ENCODE measurements at places on chromosomes 5 and 9.

- no peak overlapping the region for H3K4me3 ChIP-seq
- no peaks in the 10 kb centered on the region for H3K27me3 ChIP-seq
- DNase-seq: no peak
- no peaks in the 10 kb centered on the region for H3K36me3 ChIP-seq
Observed at GRCh38 chr5:117188211-117188610, 613.6 kb upstream of the SEMA6A start.

DNA sequence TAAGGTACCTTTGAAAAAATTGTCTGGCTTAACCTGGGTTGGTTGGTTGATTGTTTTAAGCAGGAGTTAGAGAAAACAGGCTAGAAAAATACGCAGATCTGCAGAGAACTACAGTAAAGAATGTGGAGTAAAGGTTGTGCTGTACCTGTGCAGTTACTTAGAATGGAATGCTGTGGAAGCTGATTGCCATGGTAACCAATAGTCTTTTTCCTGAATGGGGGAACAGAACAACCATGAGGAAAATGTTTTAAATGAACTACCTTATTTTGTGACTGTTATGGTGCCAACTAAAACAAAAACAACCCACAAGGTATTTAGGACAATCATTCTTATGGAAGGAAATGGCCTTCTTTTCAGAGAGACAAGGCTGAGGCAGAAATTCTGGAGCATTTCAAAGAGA lies 4.8 kb upstream of the HOMER1 start:
- H3K36me3 ChIP-seq: no peaks in the 10 kb centered on the region
- no peaks in the 10 kb centered on the region for H3K27me3 ChIP-seq
- no peak for DNase-seq
- H3K4me1 ChIP-seq: no peaks in the 10 kb centered on the region
- no peak overlapping the region for H3K4me3 ChIP-seq

GRCh38 chr5:10704949-10705621 lies 55.9 kb downstream of the DAP start:
- no peaks in the 10 kb centered on the region for H3K27me3 ChIP-seq
- no peak overlapping the region for H3K4me3 ChIP-seq
- no peak overlapping the region for H3K27ac ChIP-seq
- no peak for DNase-seq

- H3K4me3 ChIP-seq: no peak overlapping the region
- no peak for DNase-seq
- no peaks in the 10 kb centered on the region for H3K36me3 ChIP-seq
Observed at GRCh38 chr5:172669386-172670004, 28.4 kb downstream of the NEURL1B start.

- no peaks in the 10 kb centered on the region for H3K36me3 ChIP-seq
- H3K4me3 ChIP-seq: no peak overlapping the region
- H3K27me3 ChIP-seq: no peaks in the 10 kb centered on the region
- no peaks in the 10 kb centered on the region for H3K4me1 ChIP-seq
Observed at GRCh38 chr9:73270967-73271721, 119.5 kb downstream of the ANXA1 start.

GRCh38 chr5:7770436-7770835 lies 80.5 kb downstream of the CFAP90 start:
- H3K4me1 ChIP-seq: peaks cover 14% of the 10 kb centered on the region
- no peak overlapping the region for H3K4me3 ChIP-seq
- H3K36me3 ChIP-seq: peaks cover 7% of the 10 kb centered on the region
- H3K27ac ChIP-seq: peak overlapping the region; percentile 4
- no peaks in the 10 kb centered on the region for H3K27me3 ChIP-seq
- DNase-seq: no peak

- DNase-seq: no peak
- H3K4me1 ChIP-seq: peaks cover 3% of the 10 kb centered on the region
- no peak overlapping the region for H3K27ac ChIP-seq
- no peak overlapping the region for H3K4me3 ChIP-seq
Observed at GRCh38 chr5:67178085-67178484, 18.5 kb downstream of the CD180 start.

DNA sequence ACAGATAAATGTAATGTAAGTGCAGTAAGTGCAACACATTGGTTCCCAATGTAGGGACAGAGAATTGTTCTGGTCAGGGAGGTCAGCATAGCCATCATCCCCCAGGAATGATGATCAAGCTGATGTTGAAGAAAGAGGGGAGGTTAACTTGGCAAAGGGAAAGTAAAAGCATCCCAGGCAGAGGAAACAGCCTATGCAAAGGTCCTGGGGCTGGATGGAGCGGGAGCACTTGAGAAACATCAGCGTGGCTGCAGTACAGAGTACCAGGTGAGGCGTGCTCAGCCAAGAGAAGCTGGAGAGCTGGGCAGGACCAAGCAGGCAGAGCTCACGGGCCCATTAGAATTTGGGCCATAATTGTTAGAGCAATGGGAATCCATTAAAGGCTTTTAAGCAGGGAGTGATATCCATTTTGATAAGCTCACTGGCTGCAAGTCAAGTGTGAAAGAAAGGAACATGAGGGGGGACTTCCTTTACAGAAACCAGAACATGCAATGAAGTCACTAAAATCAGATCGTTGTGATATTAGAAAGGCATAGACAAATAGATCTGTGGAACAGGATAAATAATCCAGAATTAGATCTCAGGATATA lies 50.1 kb upstream of the HAND1 start:
- no peaks in the 10 kb centered on the region for H3K4me1 ChIP-seq
- H3K27me3 ChIP-seq: no peaks in the 10 kb centered on the region
- H3K27ac ChIP-seq: no peak overlapping the region
- DNase-seq: no peak

DNA sequence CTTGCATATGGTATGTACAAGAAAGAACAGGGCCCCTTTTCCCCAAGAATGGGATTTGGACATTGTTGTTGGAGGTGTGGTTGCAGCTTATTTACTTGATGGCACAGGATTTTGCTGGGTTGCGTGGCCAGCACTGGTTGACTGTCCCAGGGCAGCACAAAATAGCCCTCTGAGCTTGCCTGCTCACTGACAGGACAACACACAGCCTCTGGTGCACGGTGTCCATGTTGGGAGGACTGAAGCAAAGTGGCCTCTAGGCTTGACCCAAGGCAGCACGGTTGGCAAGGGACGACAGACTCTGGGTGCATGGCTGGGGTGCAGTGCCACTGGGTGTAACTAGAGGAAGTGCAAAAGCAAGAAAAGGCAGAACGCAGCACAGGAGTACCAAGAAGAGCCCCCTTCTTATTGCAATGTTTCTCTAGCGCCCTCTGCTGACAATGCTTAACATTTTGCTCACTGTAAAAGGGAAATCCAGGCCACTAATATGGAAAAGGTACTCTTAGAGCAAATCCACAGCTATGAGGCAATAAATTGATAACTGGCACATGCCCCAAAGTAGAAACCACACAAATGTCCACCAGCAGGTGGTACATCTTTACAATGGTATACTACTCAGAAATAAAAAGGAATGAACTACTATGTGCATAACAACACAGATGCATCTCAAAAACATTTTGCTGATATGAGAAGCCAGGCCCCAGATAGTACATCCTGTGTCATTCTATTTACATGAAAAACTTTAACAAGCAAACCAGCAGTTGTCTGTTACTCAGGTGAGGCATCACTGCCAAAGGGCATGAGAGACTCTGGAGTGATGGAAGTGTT lies 47.4 kb upstream of the BARX1 start:
- H3K36me3 ChIP-seq: no peaks in the 10 kb centered on the region
- H3K4me1 ChIP-seq: no peaks in the 10 kb centered on the region
- no peaks in the 10 kb centered on the region for H3K27me3 ChIP-seq
- no peak overlapping the region for H3K4me3 ChIP-seq
- no peak overlapping the region for H3K27ac ChIP-seq

DNA sequence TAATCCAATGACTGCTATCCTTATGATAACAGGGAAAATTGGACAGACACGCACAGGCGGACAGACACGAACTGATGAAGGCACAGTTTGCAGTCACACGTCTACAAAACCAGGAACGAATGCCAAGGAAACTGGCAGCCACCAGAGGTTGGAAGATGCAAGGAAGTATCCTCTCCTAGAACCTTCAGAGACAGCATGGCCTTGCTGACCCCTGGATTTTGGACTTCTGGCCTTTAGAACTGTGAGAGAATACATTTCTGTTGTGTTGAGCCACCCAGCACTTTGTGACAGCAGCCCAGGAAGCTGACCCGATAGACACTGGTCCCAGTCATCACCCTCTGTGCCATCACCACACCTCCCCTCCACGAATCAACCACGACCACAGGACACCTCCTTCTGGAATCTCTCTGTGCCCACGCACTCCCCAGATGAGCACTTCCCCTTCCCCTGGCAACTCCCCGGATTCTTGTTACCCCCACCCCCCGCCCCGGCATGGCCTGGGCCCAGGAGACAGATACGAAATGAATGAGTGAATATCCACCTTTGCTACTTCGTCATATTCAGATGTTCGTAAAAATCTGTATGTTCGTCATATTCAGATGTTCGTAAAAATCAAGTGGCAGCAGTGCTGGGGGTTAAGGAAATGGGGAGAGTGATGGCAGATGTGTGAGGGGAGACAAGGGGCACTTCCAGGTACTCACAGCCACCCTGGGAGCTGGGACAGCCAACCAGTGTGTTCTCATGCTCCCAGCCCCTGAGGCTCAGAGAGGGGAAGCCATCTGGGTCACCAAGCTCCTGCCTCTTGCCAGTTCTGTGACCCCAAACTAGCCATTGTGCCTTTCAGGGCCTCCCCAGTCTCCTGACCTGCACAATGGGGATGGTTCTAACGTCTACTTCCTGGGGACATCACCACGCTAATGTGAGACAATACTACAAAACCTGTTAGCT lies 18.5 kb downstream of the GBGT1 start:
- no peak overlapping the region for H3K4me3 ChIP-seq
- DNase-seq: no peak
- H3K27ac ChIP-seq: peak overlapping the region; percentile 90
- H3K36me3 ChIP-seq: no peaks in the 10 kb centered on the region
- no peaks in the 10 kb centered on the region for H3K27me3 ChIP-seq
- H3K4me1 ChIP-seq: peaks cover 44% of the 10 kb centered on the region

- H3K27ac ChIP-seq: no peak overlapping the region
- DNase-seq: no peak
- no peaks in the 10 kb centered on the region for H3K36me3 ChIP-seq
- H3K27me3 ChIP-seq: no peaks in the 10 kb centered on the region
- no peak overlapping the region for H3K4me3 ChIP-seq
Observed at GRCh38 chr9:132042324-132042723, 37.3 kb downstream of the MED27 start.

- H3K4me3 ChIP-seq: no peak overlapping the region
- no peaks in the 10 kb centered on the region for H3K27me3 ChIP-seq
- H3K36me3 ChIP-seq: peaks cover 42% of the 10 kb centered on the region
- H3K4me1 ChIP-seq: no peaks in the 10 kb centered on the region
- H3K27ac ChIP-seq: no peak overlapping the region
- DNase-seq: no peak
Observed at GRCh38 chr5:103021314-103021713, 98.6 kb downstream of the GIN1 start.

GRCh38 chr9:92759446-92759845 lies 5.2 kb downstream of the BICD2 start:
- H3K27me3 ChIP-seq: no peaks in the 10 kb centered on the region
- no peak overlapping the region for H3K27ac ChIP-seq
- H3K4me3 ChIP-seq: no peak overlapping the region
- no peaks in the 10 kb centered on the region for H3K36me3 ChIP-seq

GRCh38 chr9:121815546-121816448 lies 164.4 kb downstream of the DAB2IP start:
- H3K36me3 ChIP-seq: no peaks in the 10 kb centered on the region
- H3K27me3 ChIP-seq: no peaks in the 10 kb centered on the region
- H3K27ac ChIP-seq: no peak overlapping the region
- H3K4me3 ChIP-seq: no peak overlapping the region

GRCh38 chr9:129656795-129657390 lies 8.6 kb upstream of the PRRX2 start:
- no peaks in the 10 kb centered on the region for H3K36me3 ChIP-seq
- H3K4me1 ChIP-seq: no peaks in the 10 kb centered on the region
- H3K4me3 ChIP-seq: no peak overlapping the region
- DNase-seq: no peak

DNA sequence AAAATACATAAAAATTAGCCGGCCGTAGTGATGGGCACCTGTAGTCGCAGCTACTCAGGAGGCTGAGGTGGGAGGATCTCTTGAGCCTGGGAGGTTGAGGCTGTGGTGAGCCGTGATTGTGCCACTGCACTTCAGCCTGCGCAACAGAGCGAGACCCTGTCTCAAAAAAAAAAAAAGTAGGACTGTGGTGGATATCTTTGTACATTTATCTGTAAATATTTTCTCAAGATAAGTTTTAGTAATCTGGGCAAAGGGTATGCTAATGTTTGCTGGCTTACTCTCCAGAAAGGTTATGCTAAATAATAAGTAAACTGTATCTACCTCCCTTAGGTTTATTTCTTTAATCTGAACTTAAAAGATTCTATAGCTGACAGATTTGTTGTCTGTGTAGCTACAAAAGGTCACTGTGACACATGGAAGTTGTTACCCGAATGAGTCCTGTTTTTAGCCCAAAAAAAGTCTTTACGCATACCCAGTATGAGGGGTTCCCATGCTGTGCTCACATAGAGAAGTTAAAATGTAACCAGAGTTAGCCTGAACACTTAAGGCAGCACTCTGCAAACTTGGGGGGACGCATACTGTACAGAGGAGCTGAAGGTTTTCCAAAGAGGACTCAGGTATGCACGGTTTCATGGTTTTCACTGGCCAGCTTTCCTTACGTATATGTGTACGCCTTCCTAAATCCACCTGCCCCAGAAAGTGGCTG lies 206.3 kb downstream of the PBX3 start:
- H3K36me3 ChIP-seq: no peaks in the 10 kb centered on the region
- H3K27ac ChIP-seq: no peak overlapping the region
- no peaks in the 10 kb centered on the region for H3K4me1 ChIP-seq
- no peak for DNase-seq
- H3K27me3 ChIP-seq: no peaks in the 10 kb centered on the region

DNA sequence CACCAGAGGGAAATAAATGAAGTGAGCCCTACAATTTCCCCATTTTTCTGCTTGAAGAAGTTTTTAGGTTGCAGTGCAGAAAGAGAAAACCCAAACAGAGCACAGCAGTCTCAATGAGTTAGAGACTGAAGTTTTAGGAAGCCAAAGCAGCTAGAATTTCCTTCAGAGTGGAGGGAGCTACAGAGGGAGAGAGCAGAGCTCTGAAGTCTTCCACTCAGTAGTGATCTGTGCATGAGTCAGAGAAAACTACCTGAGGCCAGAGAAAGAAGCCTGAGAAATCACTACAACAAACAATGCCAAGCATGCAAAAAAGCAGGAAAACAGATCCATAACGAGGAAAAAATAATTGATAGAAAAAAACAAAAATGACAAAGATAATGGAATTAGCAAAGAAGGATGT lies 17.9 kb upstream of the NDUFB6 start:
- no peak for DNase-seq
- H3K36me3 ChIP-seq: no peaks in the 10 kb centered on the region
- H3K27ac ChIP-seq: no peak overlapping the region
- no peaks in the 10 kb centered on the region for H3K27me3 ChIP-seq
- no peak overlapping the region for H3K4me3 ChIP-seq

GRCh38 chr5:121497176-121497575 lies 354.5 kb upstream of the FTMT start:
- DNase-seq: no peak
- no peak overlapping the region for H3K4me3 ChIP-seq
- no peaks in the 10 kb centered on the region for H3K27me3 ChIP-seq
- H3K36me3 ChIP-seq: no peaks in the 10 kb centered on the region
- H3K27ac ChIP-seq: no peak overlapping the region

- H3K4me3 ChIP-seq: no peak overlapping the region
- H3K27ac ChIP-seq: no peak overlapping the region
- no peaks in the 10 kb centered on the region for H3K27me3 ChIP-seq
- DNase-seq: no peak
Observed at GRCh38 chr5:59873113-59873512, 20.4 kb downstream of the PDE4D start.

GRCh38 chr9:28696960-28697359 lies 1123.7 kb upstream of the C9orf72 start:
- H3K36me3 ChIP-seq: no peaks in the 10 kb centered on the region
- H3K27me3 ChIP-seq: no peaks in the 10 kb centered on the region
- no peak for DNase-seq
- no peaks in the 10 kb centered on the region for H3K4me1 ChIP-seq
- H3K4me3 ChIP-seq: no peak overlapping the region

Measured in gastrocnemius medialis (tissue), 4 donors.